ENCODE measurements at places on chromosomes 3 and 15.

- no peak for DNase-seq
These were observed 12.9 kb downstream of the MON1A start for GRCh38 chr3:49916686-49917085.

- no peak for DNase-seq
These were observed 335.2 kb upstream of the TRIM42 start for GRCh38 chr3:140342668-140343067.

DNA sequence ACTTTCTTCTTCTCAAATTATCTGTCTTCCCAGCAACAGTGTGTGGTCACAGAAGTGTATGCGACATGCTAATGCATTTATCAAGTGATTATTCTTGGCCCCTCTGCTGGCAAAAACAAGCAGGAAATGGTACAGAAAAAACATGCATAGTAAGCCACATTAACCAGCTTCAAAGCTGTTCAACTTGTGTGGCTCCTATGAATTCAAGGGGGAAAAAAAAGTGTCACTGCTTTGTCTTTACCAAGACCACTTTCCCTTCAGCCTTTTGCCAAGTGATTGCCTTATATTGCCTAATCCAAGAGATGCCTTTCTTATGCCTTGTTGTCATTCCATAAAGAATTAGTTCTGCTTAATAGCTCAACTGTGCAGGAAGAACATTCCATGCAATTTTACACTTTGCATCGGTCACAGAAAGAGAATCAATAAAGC is 39.1 kb downstream of the PRTG start:
- no peak for DNase-seq

DNA sequence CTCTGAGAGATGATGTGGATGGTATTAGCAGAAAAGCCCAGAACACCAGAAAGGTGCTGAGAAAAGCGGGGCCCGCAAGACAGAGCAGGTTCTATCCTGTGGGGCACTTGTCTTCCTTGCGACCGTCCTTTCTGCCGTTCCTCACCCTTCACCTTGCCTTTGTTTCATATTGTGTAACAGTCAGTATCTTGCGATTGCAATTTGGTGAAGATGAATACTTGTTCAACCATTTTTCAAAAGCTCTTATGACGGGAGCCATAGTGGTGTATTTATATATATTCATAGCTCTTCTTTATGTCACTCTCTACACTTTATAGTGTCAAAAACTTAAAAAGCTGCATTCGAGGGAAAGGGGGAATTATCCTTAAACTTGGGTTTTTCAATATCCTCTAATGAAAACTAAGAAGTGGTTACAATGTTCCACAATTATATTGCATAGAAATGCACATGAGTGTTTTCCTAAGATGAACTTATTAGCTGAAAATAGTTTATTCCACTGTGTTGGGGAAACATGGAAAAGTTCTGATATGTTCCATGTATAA is 797 bp downstream of the MAP3K13 start:
- DNase-seq, result no peak

DNA sequence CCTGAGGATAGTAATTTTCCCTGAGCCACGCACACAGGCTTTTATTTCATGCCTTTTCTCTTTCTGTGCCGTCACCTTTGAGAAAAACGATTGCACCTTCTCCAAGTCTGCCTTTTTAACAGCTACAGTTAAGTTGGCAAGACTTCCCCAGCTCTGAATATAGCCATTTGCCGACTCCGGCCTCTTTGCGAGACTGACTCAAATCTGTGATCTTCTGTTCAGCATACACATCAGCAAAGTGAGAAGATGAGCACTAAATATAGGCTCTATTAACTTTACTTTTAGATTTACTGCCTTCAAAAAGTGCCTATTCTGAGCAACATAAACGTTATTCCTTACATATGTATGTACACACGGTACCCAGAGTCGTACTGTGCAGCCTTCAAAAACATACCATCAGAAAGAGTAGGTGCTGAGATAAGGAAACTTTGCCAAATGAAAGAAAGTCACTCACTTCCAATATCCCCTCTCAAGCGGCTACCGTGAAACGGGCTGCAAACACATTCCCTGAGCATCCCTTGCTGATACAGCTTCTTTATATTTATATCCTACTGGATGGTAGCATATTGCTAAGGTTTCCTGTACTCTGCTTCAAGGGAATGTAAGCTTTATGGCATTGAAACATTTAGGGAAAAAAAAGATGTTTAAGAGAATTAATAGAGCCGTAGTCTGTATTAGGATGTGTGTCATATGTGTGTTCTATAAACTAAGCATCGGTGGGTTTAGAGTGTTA is 283.3 kb upstream of the TPRG1 start:
- DNase-seq, result no peak

DNA sequence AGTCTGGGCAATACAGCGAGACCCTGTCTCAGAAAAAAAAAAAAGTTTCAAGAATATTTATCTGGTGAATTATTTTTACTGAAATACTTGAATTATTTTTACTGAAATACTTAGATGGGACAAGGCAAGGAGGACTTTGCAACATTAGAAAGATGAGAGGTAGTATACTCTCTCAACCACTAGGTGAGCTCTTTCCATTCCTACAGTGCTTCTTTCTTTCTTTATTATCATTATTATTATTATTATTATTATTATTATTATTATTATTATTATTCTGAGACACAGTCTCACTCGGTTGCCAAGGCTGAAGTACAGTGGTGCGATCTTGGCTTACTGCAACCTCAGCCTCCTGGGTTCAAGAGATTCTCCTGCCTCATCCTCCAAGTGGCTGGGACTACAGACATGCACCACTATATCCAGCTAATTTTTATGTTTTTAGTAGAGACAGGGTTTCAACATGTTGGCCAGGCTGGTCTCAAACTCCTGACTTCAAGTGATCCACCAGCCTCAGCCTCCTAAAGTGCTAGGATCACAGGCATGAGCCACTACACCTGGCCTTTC is 468.8 kb downstream of the MAGI1 start:
- no peak for DNase-seq

- DNase-seq, result no peak
These were observed 41.3 kb upstream of the ROBO1 start for GRCh38 chr3:79809106-79809505.

DNA sequence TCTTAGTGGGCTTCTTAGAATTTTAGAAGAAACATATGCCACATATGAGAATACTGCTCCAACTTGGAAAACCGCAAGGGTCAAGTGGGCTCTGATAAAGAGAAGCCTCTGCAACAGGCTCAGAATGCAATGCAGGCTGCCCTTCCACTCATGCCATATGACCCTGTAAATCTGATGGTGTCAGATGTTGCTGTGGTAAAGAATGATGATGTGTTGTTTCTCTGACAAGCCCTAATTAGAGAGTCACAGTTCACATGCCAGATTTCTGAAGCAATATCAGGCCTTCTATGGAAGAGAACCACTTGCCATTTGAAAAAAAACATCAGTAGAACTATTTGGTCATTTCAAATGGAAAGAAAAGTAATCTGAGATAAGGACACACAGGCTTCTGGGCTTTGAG is 749.6 kb downstream of the AGBL1 start:
- DNase-seq, result no peak

DNA sequence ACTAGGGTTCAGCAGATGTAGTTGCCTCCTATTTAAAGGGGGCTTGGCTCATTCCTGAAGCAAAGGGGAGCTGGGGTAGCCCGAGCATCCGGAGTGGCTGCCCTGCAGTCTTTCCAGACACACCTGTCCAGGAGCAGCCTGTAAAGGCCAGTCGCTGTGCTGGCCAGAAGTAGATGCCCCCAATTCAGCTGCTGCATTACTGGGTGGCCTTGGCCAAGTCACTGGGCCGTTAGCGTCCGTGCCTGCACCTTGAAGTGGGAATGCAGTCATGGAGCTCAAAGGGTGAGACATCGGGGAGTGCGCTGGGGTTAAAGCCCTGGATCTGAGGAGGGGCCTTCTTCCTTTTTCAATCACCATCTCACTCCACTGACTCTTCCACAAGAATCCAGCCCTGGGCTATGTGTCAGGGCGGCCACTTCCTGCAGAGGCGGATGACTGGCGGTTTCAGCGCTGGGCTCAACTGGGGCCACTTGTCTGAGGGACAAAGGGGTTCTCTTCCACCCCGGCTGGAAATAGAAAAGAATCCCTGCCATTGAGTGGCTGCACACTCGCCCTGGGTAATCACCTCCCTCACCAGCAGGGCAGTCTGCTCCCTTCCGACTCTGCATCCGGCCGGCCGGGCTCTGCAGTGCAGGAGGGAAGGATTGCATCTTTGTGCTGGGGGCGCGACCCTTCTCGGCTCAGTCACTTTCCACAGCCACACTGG is 11.8 kb downstream of the ALDH1A3 start:
- DNase-seq, result no peak

DNA sequence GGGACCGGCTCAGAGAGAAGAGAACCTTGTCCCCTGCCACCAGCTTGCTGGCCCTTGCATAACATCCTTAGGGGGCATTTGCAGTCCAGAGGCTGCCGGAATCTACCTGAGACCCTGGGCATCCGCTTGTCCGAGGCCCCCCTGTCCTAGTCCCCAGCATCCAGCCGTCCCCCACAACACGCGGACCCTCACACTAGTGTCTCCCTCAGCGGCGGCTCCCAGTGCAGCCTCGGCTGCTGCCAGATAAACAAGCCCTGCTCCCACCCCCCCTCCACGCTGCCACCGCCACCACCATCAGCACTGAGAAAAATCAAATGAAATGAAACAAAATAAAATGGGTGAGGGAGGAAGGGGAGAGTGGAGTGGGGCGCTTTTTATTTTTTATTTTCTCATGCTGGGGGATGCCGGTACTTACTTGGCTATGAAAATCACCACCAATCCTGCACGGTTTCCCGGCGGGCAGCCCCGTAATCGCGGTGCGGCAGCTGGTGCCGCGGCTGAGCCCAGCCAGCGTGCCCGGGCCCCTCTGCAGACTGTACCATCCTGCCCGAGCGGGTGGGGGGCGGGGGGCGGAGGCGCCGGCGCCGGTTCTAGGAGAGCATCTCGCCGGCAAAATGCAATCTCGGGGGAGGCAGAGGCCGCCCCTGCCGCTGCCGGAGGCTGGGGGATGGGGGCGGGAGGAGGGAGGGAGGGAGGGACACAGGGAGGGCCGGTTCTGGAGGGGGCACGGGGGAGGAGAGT is at the start of gene ATP2B2:
Gene ATP2B2, minus strand, starts transcription at position 537 of the 741 bp plus-strand sequence. CDS start 56,043 bp downstream, outside the sequence.
- no peak for DNase-seq

- no peak for DNase-seq
These were observed 553.4 kb downstream of the GOLGA6L6 start for GRCh38 chr15:19988094-19988660.

DNA sequence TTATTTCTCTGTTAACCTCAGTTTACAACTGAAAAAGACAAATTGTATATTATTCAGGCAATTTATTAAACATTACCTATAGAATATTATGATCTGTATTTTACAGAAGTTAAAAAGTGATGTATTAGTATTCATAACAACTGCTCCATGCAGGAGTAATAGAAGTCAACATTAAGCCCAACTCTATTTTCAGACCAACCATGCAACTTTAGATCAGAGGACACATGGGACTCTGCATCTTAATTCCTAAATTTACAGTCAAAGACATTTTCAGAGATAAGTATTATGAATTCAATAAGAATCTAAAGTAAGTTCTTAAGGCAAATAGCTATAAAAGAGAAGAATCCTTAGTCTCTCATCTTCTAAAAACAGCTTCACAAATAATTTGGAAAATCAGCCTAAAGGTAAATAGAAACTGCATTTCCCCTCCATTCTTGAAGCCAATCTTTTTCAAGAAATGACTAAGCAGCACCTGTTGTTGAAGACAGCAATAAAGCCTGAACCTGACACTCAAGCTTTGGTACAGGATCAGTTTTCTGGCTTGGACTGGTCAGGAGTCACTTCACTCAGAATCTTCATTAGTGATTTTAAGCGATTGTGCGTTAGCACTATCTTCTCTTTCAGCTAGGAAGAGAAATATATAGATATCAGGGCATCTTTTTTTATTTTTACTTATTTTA is 23.0 kb downstream of the OIP5 start:
- no peak for DNase-seq

DNA sequence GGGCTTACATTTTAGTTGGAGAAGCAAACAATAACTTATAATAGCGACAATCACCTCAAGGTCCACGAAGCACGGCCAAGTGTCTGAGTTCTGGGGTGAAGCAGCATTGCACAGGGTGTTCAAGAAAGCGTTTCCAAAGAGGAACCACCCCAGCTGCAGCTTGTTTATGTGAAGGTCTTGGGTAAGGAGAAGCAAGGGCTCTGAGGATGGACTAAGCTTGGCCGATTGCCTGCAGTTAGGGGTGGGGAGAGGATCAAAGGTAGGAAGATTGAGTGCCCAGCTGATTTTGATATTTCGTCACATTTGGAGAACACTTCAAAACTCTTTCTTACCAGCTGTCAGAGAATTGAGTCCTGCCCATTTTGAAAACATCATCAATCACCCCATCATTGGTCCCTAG is 321.6 kb upstream of the DNAJC19 start:
- no peak for DNase-seq

DNA sequence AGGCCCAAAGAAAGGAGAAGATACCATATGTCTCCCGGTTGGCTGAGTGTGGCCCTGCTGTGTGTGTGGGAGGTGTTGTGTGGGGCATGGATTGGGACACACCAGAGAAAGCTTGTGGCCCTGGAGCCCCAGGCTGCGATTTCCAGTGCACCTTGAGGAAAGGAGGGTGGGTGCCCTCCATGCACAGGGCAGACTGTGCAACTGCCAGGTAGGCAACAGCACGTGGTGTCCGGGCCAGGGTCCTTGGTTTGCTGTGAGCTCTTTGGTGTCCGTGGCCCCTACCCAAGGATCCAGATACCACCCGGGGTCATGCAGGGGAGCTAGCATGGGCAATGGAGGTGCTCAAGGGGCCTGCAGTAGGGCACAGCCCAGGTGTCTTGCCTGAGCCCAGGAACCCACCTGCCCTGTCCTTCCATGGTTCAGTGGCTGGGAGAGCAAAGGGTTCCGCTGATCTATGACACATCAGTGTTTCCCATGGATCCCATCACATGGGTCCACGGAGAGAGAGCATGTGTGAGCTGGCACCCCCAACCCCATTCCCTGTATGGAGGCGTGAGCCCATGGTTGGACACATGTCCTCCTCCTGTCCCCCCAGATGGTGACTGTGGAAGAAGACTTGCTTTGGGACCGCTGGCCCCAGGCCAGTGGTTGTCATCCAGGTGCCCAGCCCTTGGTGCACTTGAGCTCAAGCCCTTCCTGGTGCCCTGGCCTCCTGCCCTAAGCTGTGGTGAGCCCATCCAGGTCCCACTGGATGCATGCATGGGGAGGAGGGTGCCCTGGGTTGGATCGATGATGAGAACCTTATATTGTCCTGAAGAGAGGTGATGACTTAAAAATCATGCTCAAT is 223.4 kb downstream of the SNRPN start:
- no peak for DNase-seq

Measured in NCI-H187 treated with DMSO at 0.1 percent for 48 hours (cell line).